ENCODE measurements at places on chromosomes 3 and 15. TPM values are rescaled to one million over a fixed set of nuclear protein-coding genes. Genes with fewer than 3 reads are reported as not detected.

- DNase-seq, result no peak
Measured at GRCh38 chr3:70603103-70603502, 290.7 kb upstream of the MDFIC2 start.

DNA sequence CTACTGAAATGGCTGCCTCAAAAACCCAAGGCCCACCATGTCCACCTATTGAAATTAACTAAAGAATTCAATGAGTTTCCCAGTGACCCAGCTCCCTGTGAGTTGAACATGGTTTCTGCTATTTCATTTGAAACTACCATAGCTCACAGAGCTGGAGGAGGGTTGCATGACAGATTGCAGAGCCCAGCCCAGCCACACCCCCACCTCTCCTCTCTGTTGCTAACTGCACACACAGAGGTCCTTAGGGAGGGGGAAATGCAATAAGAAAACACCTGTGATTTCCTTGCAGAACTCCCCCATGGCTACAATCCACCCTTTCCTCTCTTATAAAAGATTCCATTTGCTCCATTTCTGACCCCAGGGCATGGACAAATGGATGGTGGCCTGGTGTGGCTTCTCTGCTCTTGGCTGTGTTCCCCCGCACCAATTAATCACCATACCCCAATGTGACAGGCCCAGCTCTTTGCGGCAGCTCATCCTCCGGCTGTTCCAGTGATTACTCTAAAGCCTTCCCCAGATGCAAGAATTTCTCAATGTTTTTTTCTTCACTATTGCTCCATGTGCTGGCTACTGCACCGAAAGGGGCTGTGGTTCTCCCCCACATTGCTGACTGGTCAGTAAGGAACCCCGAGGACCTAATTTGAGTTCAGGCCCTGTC, 208.4 kb upstream of the KBTBD8 start:
- no peak for DNase-seq

The RYR3 gene
- 10.6 TPM for total RNA-seq

The STARD5 gene
- total RNA-seq, result 17.5 TPM

DNA sequence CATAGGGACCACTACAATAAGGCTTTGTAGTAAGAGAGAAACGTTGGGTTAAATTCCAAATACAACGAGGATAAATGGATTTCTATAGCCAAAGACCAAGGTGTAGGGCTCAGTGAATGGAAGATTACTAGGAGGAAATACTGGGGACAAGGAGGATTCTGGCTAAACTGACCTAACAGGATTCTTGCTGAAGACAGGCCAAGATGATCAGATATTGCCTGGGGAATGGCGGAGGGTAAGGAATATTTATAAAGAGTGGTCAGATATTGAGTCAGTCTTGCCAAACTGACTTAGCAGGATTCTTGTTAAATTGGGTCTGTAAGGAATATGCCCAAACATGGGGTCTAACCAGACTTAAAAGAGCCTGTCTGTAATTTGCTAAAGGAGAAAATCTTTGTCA, 463.8 kb downstream of the EDEM1 start:
- DNase-seq, result no peak

The NMNAT3 gene
- 9.4 TPM for total RNA-seq

The TM4SF1 gene
- 58.1 TPM for total RNA-seq

- no peak for DNase-seq
Measured at GRCh38 chr3:17352620-17353019, 389.8 kb downstream of the TBC1D5 start.

GRCh38 chr15:85950101-85950500, 129.6 kb upstream of the AGBL1 start:
- DNase-seq, result no peak

DNA sequence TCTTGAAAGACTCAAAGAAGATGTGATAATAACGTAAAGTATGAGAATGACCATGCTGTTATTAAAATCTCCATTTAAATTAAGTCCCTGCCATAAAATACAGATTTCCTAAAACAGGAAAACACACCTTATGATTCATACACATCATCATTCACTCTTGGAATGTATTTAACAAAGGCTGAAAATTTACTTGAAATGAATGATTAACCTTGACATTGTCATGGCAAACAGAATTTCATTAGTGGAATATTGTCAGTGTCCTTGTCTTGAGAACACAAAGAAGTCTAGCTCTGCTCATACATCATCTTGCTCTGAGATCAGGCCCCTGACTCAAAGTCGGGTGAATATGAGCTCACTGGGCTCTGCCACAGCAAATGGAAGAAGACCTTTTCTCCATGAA, 313.9 kb downstream of the FGF12 start:
- DNase-seq, result no peak

The SLC22A14 gene
- not detected for total RNA-seq

DNA sequence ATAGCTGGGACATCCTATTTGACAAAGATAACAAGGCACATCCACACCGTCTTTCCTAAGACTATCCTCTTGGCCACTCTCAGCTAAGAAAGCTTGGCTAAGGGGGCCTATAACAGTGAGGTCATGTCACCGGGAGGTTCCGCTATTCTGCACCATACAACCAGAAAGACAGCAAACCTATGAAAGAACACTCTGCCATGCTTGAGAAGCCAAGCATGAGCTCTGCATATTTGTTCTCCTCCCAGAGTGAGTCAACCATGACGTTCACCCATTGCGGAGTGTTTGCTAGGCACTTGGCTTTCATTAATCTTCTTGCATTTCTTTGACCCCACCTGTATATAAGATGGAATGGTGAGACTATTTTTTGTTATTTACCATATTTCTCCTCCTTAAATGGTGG, 141.2 kb downstream of the GMNC start:
- no peak for DNase-seq

- DNase-seq, result no peak
Measured at GRCh38 chr3:102240720-102241119, 194.1 kb upstream of the ZPLD1 start.

DNA sequence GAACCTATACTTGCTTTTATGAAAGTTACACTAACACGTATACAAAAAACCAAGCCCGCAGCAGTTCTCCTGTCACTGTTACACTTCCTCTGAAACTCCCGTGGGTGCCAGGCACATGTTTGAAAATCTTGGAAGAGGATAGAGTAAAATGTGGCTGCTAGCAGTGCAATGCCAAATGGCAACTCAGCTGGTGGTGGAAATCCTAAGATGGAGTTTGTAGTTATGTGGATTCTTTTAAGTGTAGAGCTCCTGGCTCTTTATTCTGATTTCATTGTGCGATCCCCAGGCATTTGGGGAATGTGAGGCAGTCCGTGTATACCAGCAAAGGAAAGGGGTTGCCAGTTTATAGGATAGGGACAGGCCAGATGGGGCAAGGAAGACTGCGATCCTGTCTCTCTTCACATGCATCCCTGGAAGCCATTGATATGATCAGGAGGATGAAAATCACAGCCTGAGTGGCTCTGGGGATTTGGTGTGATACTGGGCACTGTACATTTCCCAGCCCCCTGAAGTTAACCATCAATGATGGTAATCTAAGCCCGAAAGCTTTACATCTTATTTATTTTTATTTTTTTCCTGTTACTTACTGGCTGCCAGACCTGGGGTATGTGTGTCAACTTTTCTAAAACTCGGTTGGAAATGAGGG, 1.1 kb downstream of the STAC start:
- DNase-seq, result no peak

- no peak for DNase-seq
Measured at GRCh38 chr3:123194552-123194951, 7.2 kb upstream of the SEC22A start.

DNA sequence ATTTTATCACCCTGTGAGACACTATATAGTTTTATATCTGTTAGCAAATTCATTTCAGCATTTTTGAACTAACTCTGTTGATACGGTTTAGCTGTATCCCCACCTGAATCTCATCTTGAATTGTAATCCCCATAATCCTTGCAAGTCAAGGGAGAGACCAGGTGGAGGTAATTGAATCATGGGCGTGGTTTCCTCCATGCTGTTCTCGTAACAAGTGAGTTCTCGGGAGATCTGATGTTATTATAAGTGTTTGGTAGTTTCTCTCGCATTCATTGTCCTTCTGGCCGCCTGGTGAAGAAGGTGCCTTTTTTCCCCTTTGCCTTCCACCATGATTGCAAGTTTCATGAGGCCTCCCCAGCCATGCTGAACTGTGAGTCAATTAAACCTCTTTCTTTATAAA, 53.2 kb upstream of the TMC3 start:
- no peak for DNase-seq

All from ureter (tissue), 1 donor.